Pulmonary artery endothelial cell (primary cell): ENCODE measurements at places on chromosomes 13 and 19.

- DNase-seq, result no peak
Measured at GRCh38 chr13:109130093-109130835, 500.9 kb downstream of the MYO16 start.

DNA sequence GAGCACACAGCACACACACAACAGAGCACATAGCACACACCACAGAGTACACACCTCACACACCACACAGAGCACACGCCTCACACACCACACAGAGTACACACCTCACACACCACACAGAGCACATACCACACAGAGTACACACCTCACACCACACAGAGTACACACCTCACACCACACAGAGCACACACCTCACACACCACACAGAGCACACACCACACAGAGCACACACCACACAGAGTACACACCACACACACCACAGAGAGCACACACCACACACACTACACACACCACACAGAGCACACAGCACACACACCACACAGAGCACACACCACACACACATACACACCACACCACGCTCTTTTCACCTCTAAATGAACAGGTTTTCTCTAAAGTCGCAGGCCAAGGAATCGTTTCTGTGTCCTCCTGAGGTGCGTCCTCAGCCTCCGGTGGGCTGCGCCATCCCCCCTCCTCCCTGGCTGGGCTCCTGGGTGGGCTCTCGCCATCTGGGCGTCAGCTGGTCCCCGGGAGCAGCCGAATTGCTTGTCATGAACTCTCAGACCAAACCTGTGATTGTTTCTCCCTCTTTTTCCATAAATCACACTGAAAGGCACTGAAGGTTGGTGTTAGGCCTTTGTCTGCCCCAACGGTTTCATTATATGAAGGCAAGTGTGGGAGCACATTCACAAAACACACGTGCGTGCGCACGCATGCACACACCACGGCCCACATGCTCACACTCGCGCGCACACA, 37.4 kb downstream of the TMEM255B start:
- no peak for DNase-seq

DNA sequence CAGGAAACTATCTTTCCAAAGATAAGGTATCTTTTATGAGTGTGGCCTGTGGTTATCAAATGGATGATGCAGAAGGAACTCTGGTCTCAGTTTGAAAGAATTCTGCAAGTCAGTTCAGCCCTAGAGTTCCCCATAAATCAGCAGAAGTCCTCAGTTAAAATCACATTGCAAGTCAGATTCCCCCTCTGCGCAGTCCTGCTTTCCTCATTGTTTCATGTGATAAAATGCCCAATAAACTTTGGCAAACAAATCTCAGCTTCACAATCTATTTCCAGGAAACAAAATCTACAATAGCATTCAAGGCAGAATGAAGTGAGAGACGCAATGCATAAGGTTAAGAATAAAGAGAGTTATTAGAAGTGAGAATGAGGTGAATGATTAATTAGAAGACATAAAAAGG, 216.3 kb upstream of the KLHL1 start:
- no peak for DNase-seq

DNA sequence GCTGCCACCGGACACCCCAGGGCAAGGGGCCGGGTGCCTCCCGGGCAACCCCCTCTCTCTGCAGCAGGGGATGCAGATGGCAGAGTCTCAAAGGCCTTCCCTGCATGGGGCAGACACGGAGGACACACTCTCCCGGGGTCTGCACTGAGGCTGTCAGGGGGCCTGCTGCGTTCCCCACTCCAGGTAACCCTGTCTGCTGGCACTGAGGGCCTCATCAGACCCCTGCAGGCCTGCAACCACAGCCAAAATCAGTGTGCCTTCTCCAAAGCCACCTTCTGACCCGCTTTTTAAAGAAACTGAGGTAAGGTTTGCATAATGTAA, 93.9 kb downstream of the GNG7 start:
- DNase-seq, result no peak

DNA sequence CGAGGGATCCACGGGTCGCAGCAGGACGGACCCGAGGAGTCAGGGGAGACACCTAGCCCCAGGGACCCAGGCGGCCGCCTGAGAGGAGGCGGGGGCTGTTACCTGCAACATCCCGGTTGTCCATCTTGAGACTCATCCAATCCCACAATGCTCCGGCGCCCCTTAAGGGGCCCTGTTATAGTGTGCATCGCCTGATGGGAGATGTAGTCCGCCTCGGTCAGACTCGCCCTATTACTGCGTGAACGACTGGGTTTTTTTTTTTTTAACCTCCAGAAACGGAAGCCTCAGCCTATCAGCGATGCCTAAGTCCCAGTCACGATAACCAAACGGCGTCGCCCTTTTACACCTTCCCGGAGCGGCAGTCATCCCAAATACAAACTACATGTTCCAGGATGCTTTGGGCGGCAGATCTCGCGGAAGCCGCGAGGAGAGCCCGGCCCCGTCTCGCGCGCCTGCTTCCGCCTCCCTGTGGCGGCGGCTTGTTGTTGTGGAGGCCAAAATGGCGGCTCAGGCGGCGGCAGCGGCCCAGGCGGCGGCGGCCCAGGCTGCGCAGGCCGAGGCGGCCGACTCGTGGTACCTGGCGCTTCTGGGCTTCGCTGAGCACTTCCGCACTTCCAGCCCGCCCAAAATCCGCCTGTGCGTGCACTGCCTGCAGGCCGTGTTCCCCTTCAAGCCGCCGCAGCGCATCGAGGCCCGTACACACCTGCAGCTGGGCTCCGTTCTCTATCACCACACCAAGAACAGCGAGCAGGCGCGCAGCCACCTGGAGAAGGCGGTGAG, at the start of the genes MAU2 and SUGP1:
MAU2 (plus strand) TSS at position 469 of the 780 bp plus-strand sequence; CDS start at position 500, 31 bp downstream.
SUGP1 (minus strand) TSS at position 149 of the 780 bp plus-strand sequence; CDS start at position 136, 13 bp downstream.
- DNase-seq, result peak; percentile 74

- DNase-seq, result no peak
Measured at GRCh38 chr13:99347911-99348451, 40.8 kb upstream of the GPR183 start.
